ENCODE measurements at places on chromosomes 4 and X. TPM values are rescaled to one million over a fixed set of nuclear protein-coding genes. Genes with fewer than 3 reads are reported as not detected.
A peak's percentile ranks its signal among the peaks of the same experiment; 100 is the strongest.

DNA sequence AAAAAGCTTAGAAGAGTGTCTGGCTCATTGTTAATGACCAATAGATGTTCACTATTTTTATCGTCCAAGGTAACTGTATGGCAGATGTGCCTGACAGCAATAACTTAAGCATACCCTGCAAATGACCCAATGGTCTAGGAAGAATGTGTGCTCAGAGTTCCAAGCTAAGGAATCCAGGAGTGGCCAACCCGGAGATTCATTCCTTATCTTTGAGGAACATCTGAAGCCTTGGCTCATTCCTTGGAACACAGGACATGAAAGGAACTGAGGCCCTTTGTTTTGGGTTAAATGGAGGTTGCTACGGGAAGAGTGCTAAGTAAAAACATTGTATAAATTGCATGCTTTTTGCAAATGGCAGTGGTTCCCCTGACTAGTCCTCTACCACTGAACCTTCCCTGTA is 38.9 kb upstream of the EFNB1 start:
- DNase-seq, result no peak

Gene RPA4
- not detected for total RNA-seq

Gene STARD8
- 0.31 TPM for total RNA-seq

DNA sequence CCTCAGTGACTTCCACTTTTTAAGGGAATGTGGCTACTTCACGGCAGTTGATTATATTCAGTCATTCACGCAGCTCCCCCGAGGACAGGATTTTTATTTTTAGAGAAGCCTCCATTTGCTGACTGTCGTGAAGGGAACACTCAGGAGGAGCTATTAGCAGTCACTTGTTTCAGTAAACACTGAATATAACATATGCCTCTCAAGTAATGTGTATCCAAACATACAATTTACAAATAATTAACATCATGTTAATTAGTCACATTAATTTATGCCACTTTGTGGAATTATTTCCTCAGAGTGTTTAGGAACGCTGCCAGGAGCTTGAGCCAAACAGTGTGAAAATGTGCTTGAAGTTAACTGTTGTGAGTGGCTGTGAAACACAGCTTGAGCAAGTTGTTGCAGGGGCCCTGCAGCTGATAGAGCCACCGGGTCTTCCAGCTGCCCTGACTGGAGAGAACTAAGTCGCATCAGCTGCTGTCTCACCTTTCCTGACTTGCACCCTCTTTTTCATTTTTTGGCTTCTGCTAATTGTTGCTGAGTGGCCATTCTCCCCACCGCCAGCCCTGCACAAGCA is 245.6 kb downstream of the LDB2 start:
- DNase-seq, result no peak

DNA sequence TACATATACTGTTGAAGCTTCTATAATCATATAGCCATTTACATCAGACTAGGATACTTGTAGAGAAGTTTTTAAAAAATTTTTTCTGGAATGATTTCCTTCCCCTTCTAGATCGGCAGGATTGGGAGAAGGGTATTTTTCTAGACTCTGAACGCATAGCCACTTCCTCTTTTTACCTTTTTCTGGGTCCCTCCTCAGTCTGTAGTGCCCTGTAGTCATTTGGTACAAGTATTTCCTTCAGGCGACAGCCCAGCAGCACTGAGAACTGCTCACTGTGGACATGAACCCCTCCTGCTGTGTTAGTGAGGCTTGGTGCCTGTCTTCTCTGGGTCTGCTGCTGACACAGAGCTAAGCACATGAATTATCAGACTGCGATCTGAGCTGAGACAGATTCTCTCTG is 255.4 kb downstream of the ARHGAP10 start:
- no peak for DNase-seq

GRCh38 chr4:7587433-7588405 is 153.0 kb upstream of the PSAPL1 start:
- DNase-seq, result no peak

Gene PIR
- 26.8 TPM for total RNA-seq

GRCh38 chr4:110682311-110682710 is 59.4 kb upstream of the PITX2 start:
- DNase-seq, result no peak

DNA sequence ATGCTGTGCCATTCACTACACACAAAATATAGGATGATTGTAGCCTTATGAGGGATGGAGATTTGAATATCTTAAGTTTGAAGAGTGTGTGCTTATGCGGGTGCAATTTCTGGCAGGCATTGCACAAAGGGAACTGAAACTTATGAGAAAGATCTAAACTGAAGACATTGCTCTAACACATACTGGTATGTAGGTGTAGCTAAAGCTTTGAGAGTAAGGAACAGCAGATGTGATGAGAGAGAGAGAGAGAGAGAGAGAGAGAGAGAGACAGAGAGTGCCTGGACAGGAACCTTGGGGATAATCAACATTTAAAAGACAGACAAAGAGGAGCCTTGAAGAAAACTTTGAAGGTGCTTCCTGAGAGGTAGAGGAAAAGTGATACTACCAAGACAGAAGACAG is 379.7 kb downstream of the SPRY1 start:
- DNase-seq, result no peak

Gene GPC3
- 730 TPM for total RNA-seq

DNA sequence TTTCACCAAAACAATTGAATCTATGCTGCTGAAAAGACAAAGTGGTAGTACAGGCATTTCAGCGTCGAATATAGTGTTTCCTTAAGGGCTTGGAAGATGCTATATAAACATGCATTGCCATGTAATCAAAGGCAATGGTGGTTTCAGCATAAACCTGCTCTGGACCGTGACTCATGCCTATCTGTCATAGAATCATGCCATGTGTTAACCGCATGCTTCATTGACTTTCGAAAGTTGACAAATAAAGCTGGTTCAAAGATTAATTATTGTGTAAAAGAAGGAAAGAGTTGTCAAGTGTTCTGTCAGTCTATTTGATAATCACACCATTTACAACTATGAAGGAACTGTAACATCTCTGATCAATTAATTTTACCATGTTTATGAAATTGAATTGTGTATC is 83.2 kb downstream of the FUNDC1 start:
- no peak for DNase-seq

Gene NAT8L
- 11.4 TPM for total RNA-seq

- DNase-seq, result no peak
These were observed 37.4 kb upstream of the RXFP1 start for GRCh38 chr4:158484173-158484885.

DNA sequence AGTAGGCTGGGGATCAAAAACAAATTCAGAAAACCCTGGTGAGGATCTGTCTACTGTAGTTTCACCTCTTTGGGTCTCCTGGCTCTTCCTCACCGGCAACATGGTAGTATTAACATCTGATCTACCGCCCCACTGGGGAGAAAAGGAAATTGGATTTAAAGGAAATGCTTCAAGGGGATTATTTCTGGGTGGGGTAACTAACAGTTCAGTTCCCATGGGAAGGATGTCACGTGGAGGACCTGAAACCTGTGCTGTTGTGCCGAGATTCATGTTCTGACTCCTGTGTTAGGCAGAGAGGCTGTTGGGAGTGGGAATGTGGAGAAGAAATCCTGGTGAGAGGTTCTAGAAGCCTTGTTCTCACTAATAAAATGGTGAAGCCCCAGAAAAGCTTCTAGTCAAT is 254.4 kb downstream of the BCOR start:
- DNase-seq, result no peak

DNA sequence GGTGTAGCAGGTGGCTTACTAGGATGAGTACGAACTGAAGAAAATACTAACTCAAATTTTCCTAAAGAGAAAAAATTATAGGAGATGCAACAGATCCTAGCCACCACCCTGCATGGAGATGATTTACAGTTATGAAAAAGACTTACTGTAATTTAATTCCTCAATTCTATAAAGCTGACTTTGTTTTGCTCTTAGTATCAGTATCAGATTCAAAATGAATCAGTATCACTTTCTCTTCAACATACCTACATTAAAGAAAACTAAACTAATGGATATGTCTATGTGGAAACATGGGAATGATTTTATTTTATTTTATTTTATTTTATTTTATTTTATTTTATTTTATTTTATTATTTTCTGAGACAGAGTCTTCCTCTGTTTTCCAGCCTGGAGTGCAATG is 525.8 kb downstream of the NLGN4X start:
- DNase-seq, result no peak

Gene KIAA1210
- not detected for total RNA-seq

DNA sequence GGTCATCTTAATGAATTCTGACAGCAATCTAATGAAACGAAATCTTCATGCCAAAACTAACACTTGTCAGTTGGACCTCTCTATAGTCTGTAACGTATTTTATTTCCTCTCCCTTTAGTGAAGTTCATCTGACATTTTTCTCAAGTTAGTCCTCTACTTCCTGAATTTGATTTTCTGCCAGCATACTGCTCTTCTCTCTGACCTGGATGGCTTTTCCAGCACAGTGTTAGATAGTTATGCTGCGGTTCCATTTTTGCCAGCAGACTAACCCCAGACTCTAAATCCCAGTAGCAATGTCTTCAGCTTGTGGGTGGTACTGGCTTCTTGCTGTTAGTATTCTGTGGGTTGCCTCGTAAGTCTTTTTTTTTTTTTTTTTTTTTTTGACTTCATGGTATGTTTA is 146.7 kb upstream of the VEGFC start:
- DNase-seq, result no peak

DNA sequence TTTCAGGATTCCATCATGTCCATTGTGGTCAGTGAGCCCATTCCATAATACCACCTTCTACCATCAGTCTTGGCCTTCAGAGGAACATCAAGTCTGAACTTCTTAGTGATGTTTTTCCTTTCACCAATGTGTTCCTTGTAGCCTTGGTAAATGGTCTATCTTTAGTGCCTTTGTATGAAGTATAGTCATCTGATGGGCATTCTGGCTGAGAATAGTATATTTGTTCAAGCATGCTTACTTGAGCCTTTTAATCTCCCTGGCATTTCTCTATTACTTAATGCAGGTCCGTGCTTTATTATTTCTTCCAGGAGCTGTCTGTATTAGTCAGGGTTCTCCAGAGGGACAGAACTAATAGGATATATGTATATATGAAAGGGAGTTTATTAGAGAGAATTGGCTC is 99.7 kb downstream of the TLL1 start:
- no peak for DNase-seq

Gene ASB5
- total RNA-seq, result not detected

DNA sequence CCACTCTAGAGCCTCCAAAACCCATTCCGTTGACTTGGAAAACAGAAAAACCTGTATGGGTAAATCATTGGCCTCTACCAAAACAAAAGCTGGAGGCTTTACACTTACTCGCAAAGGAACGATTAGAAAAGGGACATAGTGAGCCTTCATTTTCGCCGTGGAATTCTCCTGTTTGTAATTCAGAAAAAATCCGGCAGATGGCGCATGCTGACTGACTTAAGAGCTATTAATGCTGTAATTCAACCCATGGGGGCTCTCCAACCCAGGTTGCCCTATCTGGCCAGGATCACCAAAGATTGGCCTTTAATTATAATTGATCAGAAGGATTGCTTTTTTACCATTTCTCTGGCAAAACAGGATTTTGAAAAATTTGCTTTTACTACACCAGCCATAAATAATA is 60.8 kb downstream of the ZNF732 start:
- peak; percentile 52 for DNase-seq

Gene AFM
- total RNA-seq, result not detected

GRCh38 chrX:20373063-20373462 is 106.4 kb upstream of the RPS6KA3 start:
- no peak for DNase-seq
